SJSA1 (cell line): ENCODE measurements at places on chromosomes 3 and 15.

DNA sequence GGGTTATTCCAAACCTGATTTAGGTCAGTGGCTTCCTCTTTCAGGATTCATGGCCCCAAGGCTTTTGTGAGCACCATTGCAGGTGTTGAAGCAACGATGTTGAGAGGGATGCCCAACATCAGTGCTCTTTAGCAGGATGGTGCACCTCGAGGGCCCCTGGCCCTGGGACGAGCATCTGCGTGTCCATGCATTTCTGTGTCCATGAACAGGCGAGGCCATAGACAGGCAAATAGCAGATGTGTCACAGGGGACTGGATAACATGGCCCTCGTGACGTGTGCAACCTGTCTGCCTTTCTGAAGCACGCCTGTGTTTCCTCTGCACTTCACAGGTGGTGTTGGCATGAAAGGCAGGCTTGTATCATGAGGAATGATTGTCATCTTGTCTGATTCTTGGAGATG lies 132.3 kb downstream of the SNRPN start:
- peak; percentile 12 for DNase-seq

DNA sequence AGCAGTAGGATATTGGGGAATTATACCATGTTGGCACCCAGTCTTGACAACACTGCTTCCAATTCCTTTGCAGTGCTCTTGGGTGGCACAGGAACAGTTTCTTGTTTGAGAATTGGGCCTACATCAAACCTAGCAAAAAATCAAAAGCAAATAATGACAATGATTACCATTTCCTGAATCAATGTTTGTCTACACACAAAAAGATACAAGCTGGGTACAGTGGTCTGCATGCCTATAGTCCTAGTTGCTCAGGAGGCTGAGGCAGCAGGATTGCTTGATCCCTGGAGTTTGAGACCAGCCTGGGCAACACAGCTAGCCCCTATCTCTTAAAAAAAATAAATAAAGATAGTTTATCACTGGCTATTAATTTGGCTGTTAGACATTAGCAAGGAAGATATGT lies 8.0 kb downstream of the MTFMT start:
- no peak for DNase-seq

- no peak for DNase-seq
Measured at GRCh38 chr3:194574639-194575483, 58.4 kb downstream of the TMEM44 start.

- no peak for DNase-seq
Measured at GRCh38 chr3:177322881-177323280, 125.6 kb upstream of the TBL1XR1 start.

GRCh38 chr3:186217820-186218164 lies 108.9 kb upstream of the ETV5 start:
- DNase-seq: no peak

GRCh38 chr3:65352951-65353350 lies 665.2 kb upstream of the ADAMTS9 start:
- DNase-seq: no peak

DNA sequence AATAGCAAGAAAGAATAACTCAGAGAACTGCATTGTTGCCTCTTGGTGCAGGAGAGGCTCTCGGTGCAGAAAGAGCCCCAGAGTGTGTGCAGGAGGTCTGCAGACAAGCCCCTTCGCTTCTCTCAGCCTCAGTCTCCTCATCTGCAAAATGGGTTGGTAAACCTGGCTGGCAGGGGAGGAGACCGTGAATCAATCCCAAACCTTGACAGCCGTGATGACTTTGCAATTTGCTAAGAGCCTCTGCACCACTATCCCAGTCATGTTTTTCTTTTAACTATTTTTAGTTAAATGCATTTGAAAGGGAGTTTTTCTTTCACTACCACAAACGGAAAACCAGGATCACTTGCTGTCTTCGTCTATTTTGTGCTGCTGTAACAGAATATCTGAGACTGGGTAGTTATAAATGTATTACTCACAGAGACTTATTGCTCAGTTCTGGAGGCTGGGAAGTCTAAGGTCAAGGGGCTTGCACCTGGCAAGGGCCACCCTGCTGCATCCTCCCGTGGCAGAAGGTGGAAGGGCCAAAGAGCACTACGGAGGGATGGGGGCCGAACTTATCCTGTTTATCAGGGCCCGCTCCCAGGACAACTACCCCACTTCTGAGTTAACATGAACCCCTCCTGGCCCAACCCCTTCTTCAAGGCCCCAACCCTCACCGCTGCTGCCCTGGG lies 14.2 kb upstream of the IQSEC1 start:
- DNase-seq: no peak

- no peak for DNase-seq
Measured at GRCh38 chr3:39531066-39531465, 63.6 kb downstream of the MOBP start.

DNA sequence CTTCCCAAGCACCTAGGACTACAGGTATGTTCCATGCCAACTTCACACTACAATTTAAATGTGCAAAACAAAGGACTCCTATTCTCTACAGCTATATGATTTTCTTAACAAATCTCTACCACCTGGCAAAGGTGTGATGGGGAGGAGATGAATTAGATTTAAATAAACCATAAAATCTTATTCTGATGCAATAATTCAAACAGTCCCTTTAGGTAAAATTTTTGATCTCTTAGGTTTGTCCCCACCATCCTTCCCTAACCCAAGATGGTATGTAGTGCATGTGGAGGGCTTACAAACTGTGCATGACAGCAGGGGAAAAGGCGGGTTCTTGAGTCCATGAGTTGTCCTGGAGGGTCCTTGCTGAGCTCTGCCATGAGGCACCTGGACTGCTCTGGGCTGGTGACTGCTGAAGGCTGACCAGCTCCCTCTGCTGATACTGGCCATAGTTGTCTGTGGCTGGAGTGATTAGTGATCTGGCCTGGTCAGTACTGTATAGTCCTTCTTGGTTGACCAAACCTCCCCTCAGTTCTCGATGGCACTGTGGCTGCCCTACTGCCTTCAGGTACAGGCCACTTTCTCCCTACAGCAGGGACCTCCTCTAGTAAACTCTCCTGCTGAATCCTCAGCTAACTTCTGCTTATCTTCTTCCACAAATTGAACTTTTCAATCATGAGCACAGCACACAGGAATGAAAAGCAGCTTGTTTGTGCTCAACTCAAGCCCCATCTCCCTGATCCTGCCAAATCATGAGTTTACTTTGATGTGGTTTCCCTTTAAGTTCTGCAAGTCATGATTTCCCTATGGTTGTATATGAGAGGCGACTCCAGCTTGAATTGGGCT lies 30.1 kb downstream of the CFAP161 start:
- peak; percentile 5 for DNase-seq

DNA sequence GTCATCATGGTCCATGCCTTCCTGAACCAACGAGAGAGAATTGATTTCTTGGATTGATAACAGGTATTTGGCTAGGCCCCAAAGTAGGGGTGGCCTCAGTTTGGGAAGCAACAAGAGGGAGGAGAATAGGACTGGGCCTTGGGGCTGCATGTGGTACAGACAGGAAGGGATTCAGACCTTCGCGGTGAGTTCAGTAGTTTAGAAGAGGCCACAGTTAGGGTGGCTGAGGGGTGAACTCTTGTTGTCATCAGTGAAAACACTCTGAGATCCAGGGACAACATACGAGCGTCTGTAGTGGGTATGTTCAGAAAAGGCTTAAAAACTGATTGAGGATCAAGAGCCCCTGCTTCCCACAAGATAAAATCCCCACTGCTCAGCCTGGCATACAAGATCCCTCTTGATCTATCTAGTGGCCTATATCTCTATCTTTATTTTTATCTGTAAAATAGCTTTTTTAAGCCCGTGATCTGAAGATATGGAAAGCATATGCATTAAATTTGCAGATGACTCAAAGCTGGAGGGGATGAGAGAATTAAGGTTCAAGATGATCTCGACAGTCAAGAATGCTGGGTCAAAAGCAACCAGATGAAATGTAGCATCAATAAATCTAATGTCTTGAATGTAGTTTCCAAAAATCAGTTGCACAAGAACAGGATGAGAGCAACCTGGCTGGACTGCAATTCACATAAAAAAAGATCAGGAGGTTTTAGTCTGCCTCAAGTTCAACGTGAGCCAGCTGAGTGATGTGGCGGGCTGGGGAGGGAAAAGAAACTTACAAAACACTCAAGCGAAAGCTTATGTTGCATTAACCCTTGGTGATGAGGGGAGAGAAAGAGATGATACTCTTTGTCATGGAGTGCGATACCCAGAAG lies 221.1 kb upstream of the TLE3 start:
- DNase-seq: no peak

GRCh38 chr3:23864931-23865330 lies 51.9 kb downstream of the NKIRAS1 start:
- no peak for DNase-seq

- no peak for DNase-seq
Measured at GRCh38 chr15:62275831-62276230, 110.7 kb upstream of the C2CD4B start.

DNA sequence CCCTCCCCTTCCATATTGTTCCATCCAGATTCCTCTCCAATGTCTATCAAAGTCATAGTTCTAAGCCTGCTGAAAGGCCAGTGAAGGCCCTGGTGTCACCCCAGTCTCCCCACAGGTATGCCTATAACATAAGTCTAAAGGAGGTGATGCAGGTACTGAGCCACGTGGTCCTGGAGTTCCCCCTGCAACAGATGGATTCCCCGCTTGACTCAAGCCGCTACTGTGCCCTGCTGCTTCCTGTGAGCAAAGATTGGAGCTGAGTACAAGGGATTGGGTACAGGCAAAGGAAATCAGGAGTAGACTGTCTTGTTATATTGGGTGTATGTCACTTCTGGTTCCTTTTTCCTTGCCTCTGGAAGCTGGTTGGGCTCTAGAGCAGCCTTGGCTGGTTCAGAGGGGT lies 8.2 kb downstream of the EIF2B5 start:
- DNase-seq: no peak

GRCh38 chr15:34102175-34102925 lies 467 bp downstream of the PGBD4 start:
- no peak for DNase-seq

- DNase-seq: no peak
Measured at GRCh38 chr3:56238299-56238698, 230.0 kb downstream of the ERC2 start.

GRCh38 chr3:132064114-132064513 lies 29.3 kb upstream of the CPNE4 start:
- no peak for DNase-seq

GRCh38 chr3:147518465-147518864 lies 109.3 kb downstream of the ZIC1 start:
- DNase-seq: no peak

DNA sequence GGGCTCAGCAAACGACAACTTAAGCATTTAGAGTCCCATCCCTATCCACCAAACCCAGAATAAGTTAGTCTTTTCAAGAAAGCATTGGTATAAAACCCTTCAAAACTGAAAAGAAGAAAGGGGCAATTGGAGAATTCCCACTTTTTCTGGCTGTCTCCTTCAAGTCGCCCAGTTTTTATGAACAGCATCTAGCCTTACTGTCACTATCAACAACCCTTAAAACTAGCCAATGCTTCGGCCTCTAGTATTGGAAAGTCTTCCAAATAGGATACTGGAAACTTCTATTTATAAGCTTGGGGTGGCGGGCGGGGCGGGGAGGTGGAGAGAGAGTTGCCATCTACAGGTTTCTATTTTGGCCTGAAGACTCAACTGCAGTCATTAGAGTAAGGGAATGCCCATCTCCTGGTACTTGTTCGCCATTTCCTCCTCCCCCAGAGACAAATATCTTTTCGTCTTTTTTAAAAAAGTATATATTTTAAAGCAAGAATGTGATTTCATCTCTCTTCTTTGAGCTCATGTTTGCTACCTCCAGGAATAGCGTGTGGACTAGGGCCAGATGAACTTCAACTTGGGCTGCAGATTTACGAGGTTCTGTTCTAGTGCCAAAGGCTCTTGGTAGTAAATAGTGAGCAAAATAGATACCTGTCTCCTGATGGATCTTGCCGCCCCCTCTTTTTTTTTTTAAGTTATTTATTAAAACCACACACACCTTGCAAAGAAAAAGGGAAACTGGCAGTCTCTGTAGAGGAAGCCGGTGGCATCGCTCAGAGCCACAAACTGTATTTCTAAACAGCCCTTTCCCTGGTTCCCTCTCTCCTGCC lies 2.7 kb downstream of the BCL6 start:
- no peak for DNase-seq

DNA sequence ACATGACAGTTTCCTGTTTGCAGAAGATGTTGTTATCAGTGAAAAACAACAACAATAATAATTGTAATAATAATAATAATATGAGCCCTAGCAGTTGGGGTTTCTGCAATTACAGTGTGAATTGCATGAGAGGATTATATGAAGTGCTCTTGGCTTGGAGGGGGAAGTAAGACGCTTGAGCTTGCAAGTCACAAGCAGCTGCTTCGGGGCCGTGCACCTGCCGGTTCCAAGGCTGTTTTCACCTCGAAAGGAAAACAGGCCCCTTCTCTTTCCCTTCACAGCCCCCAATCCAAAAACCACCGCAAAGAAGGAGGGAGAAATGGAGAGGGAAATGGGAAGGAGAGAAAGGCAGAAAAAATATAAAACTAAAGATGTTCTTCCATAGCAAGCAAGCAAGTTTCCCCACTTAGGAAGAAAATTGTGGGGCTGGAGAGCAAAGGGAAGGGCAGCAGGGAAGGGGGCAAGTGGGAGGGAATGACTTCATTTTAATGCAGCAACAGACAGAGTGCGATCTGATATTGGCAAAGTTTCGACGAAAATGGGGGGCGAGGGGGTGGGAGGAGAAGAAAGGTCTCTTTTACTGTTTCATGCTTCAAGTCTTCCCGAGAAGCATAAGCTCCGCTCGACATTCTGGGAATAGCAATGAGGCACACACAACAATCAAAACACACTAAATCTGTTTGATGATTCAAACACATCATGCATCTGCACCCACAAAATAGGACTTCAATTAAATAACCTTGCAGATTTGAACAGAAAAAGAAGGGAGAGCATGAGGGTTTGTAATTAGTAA lies 284.2 kb upstream of the ATP11B start:
- no peak for DNase-seq

DNA sequence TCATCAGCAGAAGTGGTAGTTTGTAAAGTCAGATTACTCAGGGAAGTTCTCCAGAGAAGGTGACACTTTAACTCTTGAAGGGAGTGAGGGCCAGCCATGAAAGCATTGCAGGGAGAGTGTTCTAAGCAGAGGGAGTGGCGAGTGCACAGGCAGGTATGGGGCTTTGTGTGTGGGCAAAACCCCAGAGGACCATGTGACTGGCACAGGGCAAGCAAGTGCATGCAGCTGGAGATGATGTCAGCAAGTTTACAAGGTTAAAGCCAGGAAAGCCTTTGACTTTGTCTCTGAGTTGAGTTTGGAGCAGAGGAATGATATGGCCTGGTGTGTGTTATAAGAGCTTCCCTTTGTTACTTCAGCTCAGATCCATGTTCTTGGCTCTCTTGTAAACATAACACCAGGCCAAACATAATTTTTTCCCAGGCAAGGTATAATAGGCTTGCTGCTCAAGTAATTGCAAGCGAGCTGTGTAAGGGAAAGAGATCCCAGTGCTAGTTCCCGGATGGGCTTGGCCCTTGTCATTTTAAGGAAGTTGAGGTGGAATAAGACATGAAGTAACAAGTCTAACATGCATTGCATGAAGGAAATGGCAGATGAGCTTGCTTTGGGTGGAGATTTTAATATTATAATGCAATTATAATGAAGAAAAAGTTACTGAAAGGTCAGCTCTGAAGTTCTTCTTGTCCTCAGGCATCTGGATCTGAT lies 341.1 kb upstream of the LRRC3B start:
- no peak for DNase-seq
